T follicular helper cell (primary cell): ENCODE measurements at places on chromosomes 7 and 10.
A peak's percentile ranks its signal among the peaks of the same experiment; 100 is the strongest.

DNA sequence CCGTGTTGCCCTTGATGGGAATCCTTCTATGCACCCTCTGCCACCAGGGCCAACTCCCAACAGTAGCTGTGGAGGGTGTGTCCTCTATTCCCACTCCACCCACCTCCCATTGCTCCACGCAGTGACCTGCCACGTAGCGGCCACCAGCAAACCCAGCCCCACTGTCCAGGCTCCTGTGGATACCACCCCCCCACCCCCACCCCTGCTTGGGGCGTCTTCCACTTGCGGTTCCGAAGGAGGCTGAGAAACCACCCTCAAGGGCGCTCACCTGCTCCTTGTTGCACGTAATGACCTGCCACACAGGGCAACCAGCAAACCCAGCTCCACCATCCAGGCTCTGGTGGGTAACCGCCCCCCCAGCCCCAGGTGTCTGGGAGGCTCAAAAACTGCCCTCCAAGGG lies 72.0 kb downstream of the DIP2C start:
- no peak for DNase-seq

- DNase-seq: peak; percentile 77
Observed at GRCh38 chr7:87220026-87220733, 648 bp upstream of the TMEM243 start.

DNA sequence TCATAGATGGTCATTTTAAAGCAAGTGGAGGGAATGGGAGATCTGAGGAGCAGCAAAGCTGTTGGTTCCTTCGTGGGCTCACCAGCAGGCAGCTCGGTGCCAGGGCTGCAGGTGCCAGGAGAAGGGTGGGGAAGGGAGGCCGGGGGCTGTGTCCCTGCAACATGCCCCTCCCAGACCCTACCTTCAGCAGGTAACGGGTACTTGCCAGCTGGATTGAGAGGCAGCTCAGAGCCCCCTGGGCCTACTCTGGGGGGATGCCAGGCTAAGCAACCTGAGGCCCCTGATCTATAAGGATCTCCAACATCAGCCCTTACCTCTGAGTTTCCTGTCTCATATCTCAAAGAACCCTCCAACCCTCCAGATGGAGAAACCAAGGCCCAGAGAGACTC lies 173.3 kb downstream of the NEURL1 start:
- DNase-seq: no peak

- DNase-seq: no peak
Observed at GRCh38 chr10:130022511-130023299, 58.6 kb upstream of the EBF3 start.

- no peak for DNase-seq
Observed at GRCh38 chr7:94578614-94579013, 69.0 kb downstream of the CASD1 start.

GRCh38 chr10:49271346-49271745 lies 27.6 kb upstream of the C10orf71 start:
- no peak for DNase-seq

DNA sequence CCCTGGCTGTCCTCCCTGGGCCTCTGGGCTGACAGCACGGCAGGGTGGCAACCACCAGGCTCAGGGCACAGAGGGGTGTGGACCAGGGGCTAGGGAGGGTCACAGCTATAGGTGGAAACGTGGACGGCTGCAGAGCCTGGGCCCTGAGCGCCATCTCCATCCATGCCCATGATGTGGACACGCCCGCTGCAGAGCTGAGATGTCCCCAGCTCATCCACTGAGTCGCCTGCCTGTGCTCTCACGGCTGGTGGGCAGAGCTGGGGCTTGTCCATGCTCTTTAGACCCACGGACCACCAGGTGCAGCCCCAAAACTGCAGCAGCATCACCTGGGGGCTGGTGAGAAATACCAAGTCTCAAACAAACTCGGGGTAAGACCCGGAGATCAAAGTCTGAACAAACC lies 16.1 kb downstream of the TECPR1 start:
- DNase-seq: no peak

GRCh38 chr7:47088329-47089067 lies 493.4 kb downstream of the TNS3 start:
- no peak for DNase-seq
